ENCODE measurements at places on chromosomes 7 and 10. TPM values are rescaled to one million over a fixed set of nuclear protein-coding genes. Genes with fewer than 3 reads are reported as not detected.

MOSPD3 gene
- total RNA-seq = 12.9 TPM

SPDYE6 gene
- total RNA-seq = not detected

TMEM26 gene
- 1.4 TPM for total RNA-seq

SLC13A1 gene
- not detected for total RNA-seq

- no peak for DNase-seq
These were observed 144.7 kb downstream of the SPAG6 start for GRCh38 chr10:22489975-22490374.

- DNase-seq = no peak
These were observed 33.6 kb downstream of the AOAH start for GRCh38 chr7:36690514-36691187.

DNA sequence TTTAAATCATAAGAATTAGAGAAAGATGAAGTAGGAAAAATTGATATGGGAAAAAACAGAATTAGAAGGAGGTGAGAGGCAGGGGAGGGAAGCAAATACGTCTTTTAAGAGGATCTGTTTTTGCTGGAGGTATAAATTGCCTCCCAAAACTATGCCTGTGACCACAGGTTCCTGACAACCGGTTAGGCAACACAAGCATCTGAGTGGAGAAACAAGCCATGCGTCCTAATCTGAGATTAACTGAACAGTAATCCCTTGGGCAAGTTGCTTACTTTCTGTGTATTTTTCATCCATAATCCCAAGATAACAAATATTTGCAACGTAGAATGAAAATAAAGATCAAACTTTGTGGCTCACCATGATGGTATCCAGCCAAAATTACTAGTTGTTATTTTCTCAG is 149.2 kb downstream of the C1GALT1 start:
- no peak for DNase-seq

DNA sequence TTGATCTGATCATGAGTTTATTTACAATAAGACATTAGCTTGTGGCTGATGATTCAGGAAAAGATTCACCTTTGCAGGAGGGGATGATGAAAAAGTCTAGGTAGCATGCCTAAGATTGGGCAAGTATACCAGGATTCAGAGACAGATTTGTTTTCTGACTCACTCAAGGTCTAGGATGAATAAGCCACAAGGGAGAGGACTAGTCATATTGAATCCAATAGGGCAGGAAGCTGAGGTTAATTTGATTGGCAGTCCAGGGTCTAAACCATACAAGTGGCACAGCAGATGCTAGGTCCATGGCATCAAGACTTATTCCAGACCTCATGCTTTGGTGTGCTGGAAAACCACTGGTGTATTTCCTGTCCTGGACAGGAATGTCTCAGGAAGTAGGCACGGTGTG is 1133.4 kb downstream of the XPNPEP1 start:
- no peak for DNase-seq

DNA sequence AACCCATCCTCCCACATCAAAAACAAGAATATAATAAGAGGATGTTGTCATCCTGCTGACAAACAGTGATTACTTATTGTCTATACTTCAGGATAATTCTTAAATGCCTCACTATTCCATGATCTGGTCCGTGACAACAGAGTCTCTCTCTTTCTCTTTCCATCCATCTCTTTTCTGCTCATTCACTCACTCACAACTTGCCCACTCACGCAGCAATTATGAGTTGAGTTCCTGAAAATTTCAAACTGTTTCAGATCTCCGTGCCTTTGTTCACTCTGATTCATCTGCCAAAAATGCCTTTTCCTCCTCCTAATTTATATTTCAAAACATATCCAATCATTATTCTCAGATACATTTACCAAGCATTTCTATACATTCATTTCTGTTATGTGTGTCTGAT is 1.4 kb downstream of the OR6B1 start:
- DNase-seq = no peak

GRCh38 chr7:149883452-149883861 is 9.7 kb downstream of the ATP6V0E2 start:
- no peak for DNase-seq

DNA sequence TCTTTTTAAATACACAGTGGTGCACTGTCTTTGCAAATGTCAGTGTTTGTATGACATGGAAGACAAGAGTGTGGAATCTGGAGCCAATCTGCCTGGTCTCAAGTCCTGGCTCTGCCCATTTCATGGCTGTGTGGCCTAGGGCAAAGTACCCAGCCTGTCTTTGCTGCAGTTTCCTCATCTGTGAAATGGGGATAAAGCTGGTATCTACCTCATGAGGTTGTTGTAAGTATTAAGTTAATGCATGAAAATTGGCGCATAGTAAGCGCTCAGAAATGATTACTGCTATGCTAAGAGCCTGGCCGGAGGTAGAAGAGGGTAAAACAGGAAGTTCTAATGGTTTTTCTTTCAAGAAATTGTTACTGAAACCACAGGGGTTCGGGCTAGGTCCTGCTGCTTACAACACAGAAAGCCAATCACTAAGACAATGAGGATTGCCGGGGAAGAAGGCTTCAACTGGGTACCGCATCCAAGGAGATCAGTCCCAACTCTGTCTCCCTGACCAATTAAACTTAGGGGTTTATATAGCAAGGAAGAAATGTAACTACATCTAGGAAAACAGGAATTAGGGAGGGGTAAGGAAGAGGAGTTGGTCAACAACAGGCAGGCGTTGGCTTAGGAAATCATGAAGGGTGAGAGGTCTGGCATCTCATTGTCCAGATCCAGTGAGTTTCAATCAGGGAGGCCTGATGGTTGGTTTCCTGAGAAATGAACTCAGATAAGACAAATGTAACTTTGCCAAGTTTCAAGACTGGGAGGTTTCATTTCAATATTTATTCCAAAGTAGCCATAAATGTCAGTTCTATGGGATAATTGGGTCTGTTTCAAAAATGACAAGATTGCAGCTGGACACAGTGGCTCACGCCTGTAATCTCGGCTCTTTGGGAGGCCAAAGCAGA is 57.0 kb downstream of the CHST3 start:
- DNase-seq = no peak

- no peak for DNase-seq
These were observed 5.4 kb downstream of the RAB11FIP2 start for GRCh38 chr10:118041316-118041715.

- DNase-seq = no peak
These were observed 150.4 kb downstream of the CXCL12 start for GRCh38 chr10:44234483-44234875.

GRCh38 chr10:69663369-69663947 is 33.4 kb downstream of the FAM241B start:
- DNase-seq = no peak

- no peak for DNase-seq
These were observed 94.9 kb upstream of the IKZF1 start for GRCh38 chr7:50209461-50210135.

DNA sequence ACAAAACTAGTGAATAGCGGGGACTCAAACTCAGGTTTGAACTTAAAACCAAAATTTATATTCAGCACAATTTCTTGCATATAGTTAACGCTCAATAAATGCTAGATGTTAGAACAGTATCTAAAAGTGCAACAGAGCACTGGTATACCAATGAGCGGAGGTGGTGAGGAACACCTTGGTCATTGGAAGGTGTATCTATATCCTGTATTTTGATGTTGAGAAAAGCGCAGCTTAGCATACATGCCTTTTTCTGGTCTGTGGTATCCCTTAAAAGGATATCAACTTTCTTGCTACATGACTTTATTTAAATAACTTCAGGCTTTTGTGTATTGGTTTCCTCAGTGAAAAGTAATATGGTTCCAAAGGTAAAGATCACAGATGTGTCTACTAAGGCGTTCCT is 33.3 kb upstream of the DNAJB12 start:
- no peak for DNase-seq

DNA sequence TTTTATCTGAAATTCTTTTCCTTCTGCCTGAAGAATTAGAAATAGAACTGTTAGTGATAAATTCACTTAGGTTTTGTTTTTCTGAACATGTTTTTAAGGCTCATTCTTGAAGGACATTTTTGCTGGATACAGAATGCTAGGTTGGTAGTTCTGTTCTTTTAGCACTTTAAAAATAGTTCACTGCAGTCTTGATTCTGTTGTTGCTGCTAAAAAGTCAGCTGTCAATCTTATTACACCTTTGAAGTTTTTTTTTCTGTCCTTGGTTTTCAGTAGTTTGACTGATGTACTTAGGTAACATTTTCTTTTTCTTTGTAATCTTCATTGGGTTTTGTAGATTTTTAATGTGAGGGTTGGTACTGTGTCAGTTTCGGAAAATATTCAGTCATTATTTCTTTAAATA is 48.7 kb downstream of the C1GALT1 start:
- DNase-seq = no peak

GRCh38 chr10:118332236-118332635 is 9.9 kb downstream of the FAM204A start:
- DNase-seq = no peak

GRCh38 chr7:1056785-1057410 is 12.6 kb downstream of the GPR146 start:
- no peak for DNase-seq

DNA sequence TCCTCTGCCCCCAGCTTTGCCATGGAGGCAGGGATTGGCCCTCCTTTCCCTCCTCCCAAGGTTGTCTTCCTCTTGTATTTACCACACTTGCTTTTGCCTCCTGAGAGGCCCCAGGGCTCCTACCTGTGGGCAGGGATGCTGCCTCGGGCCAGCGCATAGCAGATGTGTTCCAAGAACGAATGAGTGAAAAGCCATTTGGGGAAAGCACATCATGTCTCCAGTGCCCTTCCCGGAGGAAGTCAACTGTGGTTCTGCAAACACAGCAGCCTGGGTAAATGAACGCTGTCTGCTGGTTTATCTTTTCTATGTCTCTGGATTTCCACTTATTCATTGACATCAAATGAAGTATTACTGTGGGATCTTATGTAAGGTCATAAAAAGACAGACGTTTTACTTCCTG is 161.7 kb downstream of the FANK1 start:
- no peak for DNase-seq

- no peak for DNase-seq
These were observed 1193.0 kb upstream of the CELF2 start for GRCh38 chr10:9824631-9825071.

GRCh38 chr7:4013793-4014192 is 668.3 kb upstream of the FOXK1 start:
- DNase-seq = no peak

DNA sequence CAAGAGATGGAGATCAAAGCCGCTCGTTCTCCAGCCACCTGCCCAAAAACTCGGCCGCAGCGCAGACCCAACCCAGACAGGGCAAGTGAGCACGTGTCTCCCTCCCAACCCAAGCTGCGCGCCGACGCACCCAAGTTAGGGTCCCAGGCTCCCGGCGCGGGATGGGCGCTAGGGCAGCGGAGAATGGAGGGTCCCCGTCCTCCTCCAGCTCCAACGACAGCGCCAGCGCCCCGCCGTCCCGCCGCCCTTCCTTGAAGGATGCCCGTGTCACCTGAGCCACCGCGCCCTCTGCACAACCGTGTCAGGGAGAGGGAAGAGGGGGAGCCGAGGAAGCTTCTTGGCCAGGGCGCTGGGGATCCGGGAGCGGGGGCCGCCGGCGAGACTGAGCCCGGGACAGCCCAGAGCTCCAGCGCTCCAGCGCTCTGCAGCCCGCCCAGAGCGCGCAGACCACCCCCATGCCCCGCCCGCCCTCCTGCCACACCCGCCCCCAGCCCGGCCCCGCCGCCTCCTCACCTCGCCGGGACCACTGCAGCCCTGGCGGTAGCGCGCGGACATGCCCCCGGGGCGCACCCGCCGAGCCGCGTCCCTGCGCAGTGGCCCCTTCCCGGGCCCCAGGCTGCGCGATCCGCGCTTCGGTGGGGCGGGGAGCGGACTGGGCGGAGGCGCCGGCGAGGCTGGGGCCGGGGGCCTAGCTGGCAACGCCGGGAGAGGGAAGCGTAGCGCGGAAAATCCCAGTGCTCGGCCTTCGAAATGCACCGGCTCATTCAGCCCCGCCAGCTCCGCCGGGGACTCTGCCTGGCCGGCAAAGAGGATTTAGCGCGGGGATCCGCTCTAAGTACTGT is at the start of gene SLC16A12:
SLC16A12 (minus strand) TSS at position 424 of the 842 bp plus-strand sequence. CDS start 73,016 bp downstream, outside the sequence.
- no peak for DNase-seq

DNA sequence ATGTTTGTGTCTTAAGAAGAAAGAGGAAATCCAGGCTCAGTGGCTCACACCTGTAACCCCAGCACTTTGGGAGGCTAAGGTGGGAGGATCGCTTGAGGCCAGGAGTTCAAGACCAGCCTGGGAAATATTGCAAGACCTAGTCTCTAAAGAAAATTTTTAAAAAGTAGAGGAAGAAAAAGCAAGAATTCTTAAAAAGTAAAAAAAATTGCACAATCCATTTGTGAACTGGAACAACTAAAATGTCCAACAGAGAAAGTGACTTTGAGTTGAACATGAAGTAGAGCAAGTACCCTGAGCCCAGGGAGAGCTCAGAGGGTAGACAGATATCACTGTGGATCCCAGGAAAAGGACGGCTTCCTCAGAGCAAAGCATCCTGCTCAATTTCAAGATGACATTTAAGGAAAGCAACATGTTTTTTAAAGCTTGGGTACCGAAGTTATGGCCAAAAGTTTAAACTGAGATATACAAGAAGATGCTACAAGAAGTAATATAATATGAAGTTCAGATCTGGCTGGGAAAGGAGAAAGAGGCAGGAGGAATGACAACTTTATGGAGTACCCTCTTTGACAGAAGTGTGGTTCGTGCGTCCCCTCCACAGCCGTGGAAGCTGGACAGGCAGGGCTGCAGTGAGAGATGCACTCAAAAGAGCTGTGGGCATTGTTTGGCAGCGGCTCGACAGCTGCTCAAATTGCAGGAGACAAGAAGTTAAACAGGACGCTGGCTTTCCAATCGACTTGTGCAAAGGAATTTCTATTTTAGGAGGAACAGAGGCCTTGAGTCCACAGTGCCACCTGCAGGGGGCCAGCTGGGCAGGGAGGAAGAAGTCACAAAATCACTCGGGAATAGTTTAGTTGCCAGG is 201.3 kb downstream of the JCAD start:
- no peak for DNase-seq

DNA sequence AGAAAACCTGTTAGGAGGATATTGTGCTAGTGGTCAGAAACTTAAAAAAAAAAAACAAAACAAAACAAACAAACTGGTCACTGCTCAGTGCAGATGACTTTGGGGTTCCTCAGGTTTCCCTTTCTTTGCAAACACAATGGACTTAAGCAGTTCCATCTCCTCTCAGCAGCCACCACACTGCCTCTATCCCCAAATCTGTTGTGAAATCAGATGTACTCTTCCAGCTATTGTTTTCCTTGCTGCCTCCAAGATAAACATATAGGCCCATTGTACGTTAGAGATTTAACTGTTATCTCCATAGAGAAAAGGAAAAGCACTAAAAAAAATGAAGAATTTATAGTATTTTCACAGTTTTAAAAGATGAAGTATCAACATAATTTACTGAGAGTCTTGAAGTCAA is 147.1 kb downstream of the MPP7 start:
- no peak for DNase-seq

- DNase-seq = no peak
These were observed 465 bp upstream of the NPY start for GRCh38 chr7:24283554-24283896.

- DNase-seq = no peak
These were observed 951.0 kb downstream of the LRMDA start for GRCh38 chr10:76382381-76382851.

DNA sequence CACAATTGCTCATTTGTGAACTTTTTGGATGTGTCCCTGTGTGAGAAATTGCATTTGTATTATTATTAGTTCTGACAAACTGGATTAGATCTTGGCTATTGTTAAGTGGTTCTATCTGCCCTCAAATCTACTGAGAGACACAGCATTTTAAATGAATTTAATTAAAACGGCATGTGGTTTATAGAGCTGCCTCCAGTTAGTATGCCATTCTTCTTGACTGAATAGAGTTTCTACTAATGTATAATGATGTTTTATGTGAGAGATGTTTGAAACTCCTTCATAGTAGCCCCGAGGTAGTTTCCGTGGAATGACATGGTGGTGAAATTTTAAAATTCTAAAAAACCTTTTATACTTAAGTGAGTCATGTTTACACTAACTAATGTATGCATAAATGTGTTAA is 110.9 kb downstream of the DYNC1I1 start:
- no peak for DNase-seq
